ENCODE measurements at places on chromosomes 4 and X.

- DNase-seq: no peak
Observed at GRCh38 chrX:129540722-129541184, 694 bp downstream of the OCRL start.

DNA sequence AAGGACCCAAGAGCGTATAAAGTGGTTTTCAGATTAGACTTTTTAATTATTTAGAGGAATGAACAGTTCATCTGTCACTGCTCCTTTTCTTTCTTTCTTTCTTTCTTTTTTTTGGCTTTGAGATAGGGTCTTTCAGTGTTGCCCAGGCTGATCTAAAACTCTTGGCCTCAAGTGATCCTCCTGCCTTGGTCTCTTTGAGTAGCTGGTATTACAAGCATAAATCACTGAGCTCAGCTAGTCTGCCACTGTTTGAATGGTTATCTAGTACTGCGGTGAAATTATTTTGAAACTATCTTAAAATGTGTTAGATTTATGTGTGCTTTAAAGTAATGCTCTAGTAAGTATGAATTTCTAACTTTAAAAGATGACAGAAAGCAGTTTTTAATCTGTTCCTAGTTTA is 6.5 kb upstream of the FRYL start:
- DNase-seq: no peak

GRCh38 chr4:82909326-82909725 is 8.8 kb downstream of the THAP9 start:
- DNase-seq: no peak

- DNase-seq: no peak
Observed at GRCh38 chr4:166675411-166675810, 558.9 kb downstream of the SPOCK3 start.

DNA sequence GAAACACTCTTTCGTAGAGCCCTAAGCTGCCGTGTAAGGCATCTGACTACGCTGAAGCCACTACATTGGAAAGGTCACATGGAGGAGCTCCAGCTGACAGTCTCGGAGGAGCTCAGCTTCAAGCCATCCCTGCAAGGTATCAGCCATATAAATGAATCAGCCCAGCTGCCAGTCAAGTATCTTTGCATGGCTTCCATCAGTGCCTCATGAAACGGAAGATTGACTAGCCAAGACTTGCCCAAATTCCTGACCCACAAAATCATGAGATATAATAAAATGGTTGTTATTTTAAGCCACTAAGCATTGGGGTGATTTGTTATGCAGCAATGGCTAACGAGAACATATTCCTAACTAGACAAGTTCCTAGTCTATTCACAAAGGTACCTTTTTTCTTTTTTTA is 104.1 kb upstream of the SCOC start:
- no peak for DNase-seq

DNA sequence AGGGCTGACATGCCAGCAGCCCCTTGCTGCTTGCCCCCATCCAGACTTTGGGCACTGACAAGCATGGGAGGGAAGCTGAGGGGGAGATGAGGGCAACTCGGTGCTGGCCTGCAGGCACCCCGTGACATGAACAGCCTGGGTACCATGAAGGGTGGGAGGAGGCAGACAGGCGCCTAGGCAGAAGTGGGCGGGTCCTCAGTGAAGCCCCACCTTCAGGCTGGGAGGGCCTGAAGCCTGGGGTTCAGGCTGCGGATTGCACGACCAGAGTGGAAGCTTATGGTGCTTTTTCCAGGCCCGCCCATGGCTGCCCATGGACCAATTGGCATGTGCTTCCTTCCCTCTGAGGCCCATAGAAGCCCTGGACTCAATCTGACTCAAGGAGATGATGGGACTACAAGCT is 354.1 kb downstream of the GRIA2 start:
- no peak for DNase-seq

GRCh38 chrX:123075947-123076561 is 108.0 kb upstream of the GRIA3 start:
- no peak for DNase-seq

DNA sequence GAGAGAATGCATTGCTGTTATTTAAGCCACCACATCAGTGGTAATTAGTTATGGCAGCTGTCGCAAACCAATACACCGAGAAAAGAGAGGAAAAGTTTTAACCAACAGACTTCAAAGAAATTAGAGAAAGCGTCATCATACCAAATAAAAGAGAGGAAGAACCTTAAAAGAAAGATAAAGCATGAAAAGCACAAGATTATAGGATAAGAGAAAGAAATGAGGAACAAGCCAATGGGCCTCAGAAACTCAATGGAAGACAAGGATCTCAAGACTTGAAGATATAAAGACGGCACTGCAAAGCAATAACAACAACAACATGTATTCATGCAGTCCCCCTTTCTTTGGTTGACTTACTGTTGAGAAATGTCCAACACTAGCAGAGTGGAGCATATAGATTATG is 22.8 kb upstream of the ASMTL start:
- DNase-seq: no peak

DNA sequence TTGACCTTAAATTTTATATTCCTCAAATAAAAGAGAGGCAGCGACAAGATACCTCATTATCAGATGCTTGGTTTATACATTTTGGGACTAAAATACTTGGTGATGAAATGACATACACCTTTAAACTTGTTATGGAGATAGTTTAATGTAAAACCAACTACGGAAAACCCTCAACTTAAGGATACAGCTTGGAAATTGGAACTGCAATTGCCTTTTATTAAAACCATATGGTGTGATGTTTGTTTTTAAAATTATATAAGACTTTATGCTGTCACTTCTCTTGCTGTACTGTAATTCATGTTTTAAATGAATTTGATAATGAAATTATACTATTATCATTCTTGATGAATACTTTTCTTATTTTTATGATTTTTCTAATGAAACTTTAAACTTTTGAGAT is 25.9 kb downstream of the METTL14 start:
- DNase-seq: no peak

DNA sequence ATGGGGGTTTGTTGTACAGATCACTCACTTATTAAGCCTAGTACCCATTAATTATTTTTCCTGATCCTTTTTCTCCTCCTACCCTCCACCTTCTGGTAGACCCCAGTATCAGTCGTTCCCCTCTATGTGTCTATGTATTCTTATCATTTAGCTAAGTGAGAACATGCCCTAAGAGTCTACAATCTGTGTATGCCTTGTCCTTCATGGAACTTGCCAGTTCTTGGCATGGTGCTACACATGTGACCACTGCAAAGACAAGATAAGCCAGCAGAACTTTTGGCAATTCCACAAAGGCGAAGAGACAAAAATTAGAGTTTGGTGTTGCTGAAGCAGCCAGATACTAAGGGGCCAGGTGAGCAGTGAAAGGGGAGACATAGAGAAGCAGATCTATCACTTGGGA is 101.3 kb downstream of the CORIN start:
- DNase-seq: no peak

DNA sequence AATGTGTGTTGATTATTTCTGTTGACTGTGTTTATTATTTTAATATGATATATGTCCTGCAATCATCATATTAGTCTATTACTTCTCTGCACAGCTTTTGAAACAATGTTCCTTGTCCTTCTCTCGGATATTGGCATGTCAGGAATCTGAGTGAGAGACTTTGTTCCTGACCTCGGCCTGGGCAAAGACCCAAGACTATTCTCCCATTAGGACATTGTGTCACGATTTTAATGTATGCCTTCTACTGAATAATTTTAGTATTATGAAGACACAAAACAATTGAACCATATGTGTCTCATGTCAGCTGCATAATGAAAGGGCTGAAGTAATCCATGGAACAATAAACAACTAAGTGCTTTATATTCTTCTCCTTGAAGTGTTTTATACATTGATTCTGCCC is 580.8 kb upstream of the TENM3 start:
- DNase-seq: no peak

GRCh38 chr4:141255016-141255415 is 34.3 kb downstream of the ZNF330 start:
- no peak for DNase-seq

- DNase-seq: no peak
Observed at GRCh38 chrX:40237731-40238178, 140.0 kb upstream of the BCOR start.

DNA sequence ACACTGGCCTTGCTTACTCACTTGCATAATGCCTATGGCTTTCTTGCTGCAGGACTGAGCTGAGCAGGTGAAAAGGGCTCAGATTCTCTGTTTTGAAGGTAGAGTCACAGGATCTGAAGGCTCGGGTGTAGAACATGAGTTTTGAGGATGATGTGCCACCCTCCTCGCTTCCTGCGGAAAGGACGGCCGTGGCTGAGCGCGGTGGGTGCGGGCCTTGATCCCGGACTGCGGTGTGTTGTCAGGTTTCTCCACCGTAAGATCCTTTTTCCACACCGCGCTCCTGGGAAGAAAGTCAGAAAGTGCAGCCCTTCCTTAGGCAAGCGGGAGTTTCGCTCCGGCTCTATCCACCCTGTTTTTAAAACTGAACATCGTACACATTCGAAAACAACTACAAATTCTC is 36.2 kb downstream of the ZFP42 start:
- no peak for DNase-seq

GRCh38 chr4:57034520-57034919 is 55.8 kb downstream of the POLR2B start:
- DNase-seq: no peak

DNA sequence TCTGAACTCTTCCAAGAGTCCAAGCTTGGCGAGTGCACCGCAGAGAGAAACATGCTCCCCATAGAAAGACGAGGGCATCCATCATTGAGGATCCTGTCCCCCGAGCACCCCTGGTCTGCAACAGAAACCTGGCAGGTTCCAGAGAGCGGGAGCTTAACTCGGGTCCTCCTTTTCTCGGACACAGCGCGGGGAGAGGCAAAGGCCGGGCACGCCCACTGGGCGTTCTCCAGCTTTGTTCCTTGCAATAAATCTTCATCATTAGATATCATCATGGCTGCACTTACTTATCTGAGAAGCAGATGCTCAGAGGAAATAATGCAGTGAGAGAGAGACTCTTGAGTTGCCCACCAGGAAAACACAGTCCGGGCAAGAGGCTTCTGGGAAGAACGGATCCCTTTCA is 90.1 kb upstream of the PSAPL1 start:
- DNase-seq: no peak

DNA sequence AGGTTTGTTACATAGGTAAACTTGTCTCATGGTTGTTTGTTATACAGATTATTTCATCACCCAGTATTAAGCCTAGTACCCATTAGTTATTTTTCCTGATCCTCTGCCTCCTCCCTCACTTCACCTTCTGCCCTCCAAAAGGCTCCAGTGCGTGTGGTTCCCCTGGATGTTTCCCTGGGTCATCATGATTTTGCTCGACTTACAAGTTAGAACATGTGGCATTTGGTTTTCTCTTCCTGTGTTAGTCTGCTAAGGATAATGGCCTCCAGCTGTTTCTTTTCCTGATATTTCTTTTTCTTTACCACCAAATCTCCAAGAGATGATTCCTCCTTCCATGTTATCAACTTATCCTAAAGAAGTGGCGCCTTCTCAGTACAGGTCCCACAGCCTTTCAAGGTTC is 543.1 kb upstream of the ADGRL3 start:
- no peak for DNase-seq

GRCh38 chrX:39260965-39261364 is 459.7 kb downstream of the MID1IP1 start:
- DNase-seq: no peak

DNA sequence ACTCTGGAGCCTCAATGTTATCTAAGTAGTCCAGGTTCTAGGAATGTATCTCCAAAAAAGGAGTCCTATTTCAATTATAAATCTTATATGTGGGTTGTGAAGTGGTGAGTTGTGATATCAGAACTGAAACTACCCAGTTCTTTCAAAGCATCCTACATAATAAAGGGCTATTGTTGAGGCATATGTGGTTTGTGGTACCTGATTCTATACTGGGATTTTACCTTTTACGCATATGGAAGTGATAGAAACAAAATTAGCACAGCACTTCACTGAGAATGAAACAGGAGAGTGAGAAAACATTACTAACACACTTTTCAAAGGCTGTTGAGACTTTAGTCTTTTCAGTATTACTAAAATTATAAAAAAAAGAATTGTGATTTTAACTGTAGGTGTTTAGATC is 417.7 kb upstream of the GALNT7 start:
- DNase-seq: no peak

DNA sequence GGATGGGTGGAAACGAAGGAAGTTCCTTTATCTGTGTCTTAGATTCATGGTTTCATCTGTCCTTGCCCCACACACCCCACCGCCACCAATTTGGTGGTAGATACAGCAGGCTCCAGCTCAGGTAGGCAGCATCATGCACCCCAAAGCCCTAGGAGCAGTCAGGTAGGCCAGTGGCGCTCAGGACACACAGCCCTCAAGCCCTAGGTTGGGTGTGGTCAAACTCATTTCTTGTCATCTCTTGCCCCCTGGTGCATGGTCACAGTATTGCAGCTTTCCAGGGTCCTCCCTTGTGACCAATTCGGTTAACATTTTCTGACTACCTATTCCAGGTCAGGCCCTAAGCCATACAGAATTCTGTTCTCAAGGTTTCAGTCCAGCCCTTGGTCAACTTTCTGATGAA is 14.5 kb upstream of the PRRG3 start:
- DNase-seq: no peak

GRCh38 chr4:107793996-107794395 is 30.7 kb upstream of the SGMS2 start:
- no peak for DNase-seq

DNA sequence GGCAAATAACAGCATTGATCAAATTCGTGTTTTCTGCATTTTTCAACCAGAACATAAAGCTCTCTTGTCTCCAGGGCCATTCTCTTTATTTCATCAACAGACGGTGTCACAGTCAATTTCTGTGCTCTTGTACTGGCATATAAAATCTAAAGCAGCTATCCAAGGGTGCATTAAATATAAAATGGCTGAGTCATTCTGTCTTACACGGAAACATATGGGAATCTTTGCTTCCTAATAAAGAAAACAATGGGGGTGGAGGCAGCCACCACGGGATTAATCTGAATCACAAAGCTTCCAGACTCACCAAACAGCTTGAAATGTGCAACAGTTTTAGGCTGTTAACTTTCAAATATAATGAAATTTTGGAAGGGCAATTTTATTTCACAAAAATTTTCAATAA is 132.6 kb downstream of the IL15 start:
- no peak for DNase-seq

GRCh38 chr4:30265716-30266115 is 454.5 kb upstream of the PCDH7 start:
- DNase-seq: no peak

DNA sequence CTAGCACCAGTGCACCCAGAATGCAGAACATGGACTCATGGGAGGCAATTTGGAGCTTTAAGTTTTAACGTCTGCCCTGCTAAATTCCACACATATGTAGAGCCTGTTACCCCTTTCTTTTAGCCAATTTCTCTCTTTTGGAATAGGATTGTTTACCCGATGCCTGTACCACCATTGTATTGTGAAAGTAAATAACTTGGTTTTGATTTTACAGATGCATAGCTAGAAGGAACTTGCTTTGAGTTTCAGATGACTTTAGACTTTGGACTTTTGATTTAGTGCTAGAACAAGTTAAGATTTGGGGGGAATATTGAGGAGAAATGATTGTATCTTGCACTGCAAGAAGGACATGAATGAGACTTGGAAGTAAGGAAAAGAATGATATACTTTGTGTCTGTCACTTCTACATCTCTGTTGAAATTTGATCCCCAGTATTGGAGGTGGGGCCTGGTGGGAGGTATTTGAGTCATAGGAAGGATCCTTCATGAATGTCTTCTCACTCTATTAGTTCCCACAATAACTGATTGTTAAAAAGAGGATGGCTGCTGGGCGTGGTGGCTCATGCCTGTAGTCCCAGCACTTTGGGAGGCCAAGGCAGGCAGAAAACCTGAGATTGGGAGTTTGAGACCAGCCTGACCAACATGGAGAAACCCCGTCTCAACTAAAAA is 794.8 kb upstream of the LCORL start:
- no peak for DNase-seq

- DNase-seq: no peak
Observed at GRCh38 chrX:65072590-65072989, 96.3 kb upstream of the ZC4H2 start.

- no peak for DNase-seq
Observed at GRCh38 chrX:103437147-103437873, 61.0 kb downstream of the BEX3 start.
